ENCODE measurements at places on chromosomes 3 and 15.

GRCh38 chr3:126620738-126621137 is 34.2 kb downstream of the TXNRD3 start:
- no peak for DNase-seq

DNA sequence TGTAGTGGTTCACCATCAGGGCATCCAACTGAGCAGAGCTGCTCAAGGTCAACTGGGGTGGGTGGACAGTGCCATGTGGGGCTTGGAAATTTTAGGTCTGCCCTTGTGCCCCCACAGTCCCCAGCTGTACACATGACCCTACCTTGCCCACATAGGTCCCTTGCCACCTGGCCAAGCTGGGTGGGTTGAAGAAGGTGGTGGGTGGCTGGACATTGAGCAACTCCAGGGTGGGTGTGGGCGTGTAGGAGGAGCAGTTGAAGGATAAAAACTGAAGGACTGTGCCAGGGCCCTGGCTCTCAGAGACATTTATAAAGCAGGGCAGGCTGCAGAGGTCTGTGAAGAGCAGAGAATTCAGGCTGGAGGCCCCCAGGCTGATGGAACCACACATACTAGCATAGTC is 568 bp downstream of the CDHR4 start:
- DNase-seq: no peak

GRCh38 chr15:96553931-96554330 is 223.4 kb downstream of the NR2F2 start:
- no peak for DNase-seq

DNA sequence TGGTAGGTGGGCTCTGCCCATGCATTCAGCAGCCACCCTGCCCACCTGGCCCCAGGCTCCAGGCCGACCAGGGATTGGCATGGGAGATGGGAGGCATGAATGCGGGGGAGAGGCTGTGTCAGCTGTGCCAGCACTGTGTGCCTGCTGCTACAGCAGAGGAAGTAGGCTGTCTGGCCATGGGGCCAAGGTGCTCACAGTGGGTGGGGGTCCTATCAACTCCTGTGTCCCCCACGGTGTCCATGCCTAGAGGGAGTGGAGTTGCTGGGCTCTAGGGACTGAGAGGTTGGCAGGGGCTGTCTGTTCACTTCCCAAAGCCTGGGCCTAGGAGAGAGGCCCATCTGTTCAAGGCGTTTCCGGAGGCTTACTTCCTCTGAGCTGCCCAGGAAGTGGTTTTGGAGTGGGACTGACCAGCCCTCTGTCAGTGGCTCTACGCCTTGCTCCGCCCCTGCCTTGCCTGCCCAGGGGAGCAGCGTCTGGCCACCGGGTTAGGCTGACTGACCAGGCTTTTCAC is 5.8 kb downstream of the PRKCD start:
- peak; percentile 22 for DNase-seq

DNA sequence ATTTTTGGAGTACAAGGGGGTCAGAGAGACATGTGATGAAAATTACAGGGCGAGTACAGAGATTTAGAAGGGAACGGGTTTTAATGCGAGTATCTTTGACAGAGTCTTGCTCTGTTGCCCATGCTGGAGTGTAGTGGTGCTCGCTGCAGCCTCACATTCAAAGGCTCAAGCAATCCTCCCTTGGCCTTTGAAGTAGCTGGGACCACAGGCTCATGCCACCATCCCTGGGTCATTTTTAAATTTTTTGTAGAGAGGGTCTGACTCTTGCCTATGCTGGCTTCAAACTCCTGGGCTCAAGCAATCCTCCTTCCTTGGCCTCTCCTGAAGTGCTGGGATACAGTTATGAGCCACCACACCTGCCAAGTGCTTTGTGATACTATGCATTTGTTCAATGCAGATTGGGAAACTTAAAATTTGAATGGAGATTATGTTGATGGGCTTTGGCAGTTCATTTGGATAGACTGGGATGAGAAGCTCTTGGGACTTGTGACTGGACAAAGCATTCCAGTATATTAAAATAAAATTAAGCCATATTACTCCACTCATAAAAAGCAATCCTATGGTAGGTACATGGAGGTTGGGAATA is 4.0 kb upstream of the LMLN start:
- no peak for DNase-seq

DNA sequence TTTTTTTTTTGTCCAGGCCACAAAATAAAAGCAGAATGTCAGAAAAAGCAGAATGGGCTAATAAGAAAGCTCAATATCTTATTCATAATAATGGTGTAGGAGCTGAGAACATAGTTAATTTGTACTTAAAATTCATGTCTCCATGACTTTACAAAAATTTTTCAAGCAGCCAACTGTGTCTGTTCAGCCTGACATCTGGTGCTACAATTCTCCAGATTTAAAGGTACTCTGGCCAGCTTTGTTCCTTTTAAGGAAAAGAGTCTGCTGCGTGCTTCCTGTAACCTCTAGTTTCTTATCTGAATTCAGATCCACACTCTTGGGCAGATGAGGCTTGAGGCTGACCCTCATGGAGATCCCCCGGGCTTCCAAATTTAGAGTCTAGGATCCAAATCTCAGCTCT is 8.7 kb upstream of the RFX7 start:
- DNase-seq: no peak

GRCh38 chr15:57133127-57133968 is 214.9 kb downstream of the TCF12 start:
- peak; percentile 39 for DNase-seq

- DNase-seq: no peak
These were observed 5.9 kb downstream of the ATP8B4 start for GRCh38 chr15:50113187-50113505.

DNA sequence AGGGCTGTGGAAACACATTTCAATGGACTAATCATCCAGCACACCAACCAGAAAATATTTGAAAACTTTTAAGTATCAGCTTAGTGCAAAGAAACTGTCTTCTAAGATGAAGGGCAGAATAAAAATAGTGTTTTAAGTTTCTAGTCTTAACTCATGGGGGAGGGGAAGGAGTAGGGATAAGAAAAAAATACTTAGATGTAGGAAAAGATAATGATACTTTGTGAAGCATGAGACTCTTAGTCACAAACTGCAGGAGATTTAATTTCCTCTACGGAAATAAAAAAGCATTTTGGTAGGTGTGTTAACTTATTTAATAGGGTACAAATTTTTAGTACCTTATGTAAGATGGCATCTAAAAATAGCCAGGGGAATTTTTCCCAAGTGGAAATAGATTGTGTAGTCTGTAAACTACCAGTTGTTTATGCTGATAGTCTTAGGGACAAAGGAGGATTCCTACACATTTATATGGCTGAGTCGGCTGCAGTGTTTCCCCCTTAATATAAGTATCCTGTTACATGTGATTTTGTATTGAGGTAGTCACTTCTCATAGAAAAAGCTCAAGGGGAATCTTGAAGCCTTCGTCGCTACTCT is 78.2 kb upstream of the GBE1 start:
- no peak for DNase-seq

GRCh38 chr3:141514382-141514781 is 27.6 kb downstream of the RASA2 start:
- DNase-seq: no peak

- no peak for DNase-seq
These were observed 90.8 kb downstream of the DPH6 start for GRCh38 chr15:35455201-35455600.

GRCh38 chr15:29736744-29737020 is 85.6 kb downstream of the TJP1 start:
- DNase-seq: no peak

DNA sequence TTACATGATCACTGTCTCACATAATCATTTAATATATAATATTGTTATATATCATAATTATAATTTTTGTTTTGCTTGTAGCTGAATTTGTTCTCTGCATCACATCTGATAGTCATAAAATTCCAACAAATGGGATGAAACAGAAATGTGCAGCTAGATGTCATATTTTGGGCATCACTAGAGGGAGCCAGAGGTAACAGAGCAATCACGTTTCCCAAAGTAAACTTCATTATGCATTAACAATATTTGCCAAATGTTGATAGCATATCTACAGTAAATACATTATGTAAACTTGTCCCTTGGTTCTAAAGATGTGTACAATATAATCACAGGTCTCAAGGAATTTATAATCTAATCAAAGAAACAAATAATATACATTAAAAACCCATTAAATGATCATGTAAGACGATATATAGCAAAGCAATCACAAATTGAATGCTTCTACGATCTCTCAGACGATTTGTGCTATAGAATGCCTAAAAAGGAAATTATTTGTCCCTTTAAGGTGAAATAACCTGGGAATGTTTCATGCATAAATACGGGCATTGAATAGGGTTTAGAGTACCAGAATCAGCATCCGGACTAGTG is 234.2 kb upstream of the MCTP2 start:
- DNase-seq: no peak

DNA sequence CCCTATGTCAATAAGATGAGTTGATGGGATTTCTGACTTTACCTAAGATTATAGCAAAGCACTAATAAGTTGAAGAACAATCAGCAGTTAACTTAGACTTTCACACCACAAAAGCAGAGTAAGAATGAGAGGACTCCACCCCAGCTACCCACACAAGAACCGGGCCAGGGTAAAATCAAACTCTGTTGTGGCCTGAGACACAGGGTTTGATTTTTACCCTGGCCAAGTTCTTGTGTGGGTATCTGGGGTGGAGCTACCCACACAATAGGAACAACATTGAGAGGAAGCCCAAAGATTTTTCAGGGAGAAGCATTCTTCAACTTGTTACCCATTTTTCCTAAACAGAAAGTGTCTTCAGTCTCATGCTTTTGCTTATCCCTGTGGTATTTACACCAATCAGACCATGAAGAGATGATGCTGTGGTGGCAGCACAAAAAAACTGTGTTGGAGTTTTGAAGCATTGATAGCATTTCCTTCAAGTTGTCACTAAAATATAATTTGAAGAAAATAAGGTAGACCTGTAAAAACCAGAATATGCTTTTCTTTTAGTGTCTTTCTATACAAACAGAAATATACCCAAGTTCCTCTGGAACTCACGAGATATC is 25.6 kb downstream of the CPOX start:
- DNase-seq: no peak

GRCh38 chr15:68909601-68910100 is 20.7 kb upstream of the SPESP1 start:
- no peak for DNase-seq

GRCh38 chr15:76776480-76776879 is 128.7 kb downstream of the SCAPER start:
- DNase-seq: no peak

- DNase-seq: no peak
These were observed 32.7 kb downstream of the USF3 start for GRCh38 chr3:113663761-113664160.

GRCh38 chr3:118556983-118557382 is 477.7 kb downstream of the IGSF11 start:
- no peak for DNase-seq

DNA sequence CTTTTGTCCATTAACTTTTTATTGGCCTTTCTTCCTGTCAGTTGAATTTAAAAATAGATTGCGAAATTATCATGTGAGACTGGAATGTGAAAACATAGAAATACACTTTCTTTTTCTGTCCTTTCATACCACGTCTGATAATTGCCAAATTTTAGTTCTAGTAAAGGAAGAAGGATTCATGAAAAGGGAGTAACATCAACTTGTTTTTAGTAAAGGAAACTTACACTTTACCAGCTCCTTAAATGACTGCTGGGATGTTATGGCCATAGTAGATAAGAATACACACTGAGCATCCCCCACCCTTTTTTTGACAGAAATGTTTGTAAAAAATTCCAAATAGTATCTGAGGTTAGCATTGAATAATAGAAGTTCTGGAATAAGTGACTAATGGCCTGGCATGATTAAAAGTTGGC is 137.9 kb downstream of the NEO1 start:
- DNase-seq: no peak

DNA sequence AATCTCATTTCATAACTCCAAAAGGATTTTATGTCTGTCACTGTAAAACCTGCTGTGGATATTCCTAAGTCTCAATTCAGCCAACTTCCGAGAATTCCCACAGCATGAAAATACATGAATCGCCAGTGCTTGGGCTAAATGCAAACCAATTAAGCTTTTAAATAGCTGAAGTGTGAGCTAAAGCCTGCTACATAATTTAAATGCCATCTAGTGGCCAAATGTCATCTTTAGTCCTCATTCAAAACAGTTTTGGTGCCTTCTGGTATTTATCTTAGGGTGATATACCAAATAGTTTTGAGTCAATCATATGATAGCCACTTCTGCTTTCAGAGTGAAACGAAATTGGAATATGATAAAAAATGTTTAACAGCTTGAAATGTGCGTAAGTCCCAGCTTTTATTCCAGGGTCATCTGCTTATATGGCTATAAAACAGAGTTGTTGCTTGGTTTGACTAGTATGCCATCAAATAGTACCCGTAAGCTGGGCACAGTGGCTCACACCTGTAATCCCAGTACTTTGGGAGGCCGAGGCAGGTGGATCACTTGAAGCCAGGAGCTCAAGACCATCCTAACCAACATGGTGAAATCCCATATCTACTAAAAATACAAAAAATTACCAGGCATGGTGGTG is 41.8 kb upstream of the CCNL1 start:
- DNase-seq: no peak

DNA sequence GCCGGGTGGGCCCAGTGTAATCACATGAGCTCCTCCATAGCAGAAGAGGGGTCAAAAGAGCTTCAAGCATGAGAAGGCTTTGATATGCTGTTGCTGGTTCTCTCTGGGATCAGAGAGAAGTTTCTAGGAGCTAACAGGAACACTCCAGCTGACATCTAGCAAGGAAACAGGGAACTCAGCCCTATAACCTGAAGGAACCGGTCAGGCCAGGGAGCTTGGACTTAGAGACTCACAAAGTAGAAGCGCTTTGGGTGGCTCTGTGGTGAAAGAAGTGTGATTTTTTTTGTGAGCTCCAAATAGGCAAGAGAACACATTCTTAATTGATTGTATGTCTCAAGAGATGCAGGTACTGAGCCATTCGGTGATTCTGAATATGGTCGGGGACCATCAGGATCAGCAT is 26.2 kb upstream of the EPHB1 start:
- DNase-seq: no peak

DNA sequence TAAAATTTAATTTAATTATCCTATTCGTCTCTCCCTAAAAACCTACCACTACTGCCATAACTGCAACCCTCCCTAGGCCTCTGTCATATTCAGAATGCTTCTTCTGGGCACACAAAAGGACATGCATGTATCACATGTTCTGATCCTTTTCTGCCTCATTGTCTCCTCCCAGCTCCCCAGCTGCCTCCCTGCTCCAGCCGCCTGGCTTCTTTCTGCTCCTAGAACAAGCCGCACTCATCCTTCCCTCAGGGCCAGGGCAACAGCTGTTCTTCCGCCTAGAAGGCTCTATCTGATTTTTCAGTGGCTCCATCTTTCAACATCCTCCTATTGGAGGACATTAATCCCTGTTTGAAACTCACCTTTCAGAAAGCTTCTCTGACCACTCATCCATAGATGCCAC is 38.6 kb downstream of the TMED3 start:
- no peak for DNase-seq

GRCh38 chr15:81106560-81106959 is 27.5 kb upstream of the CFAP161 start:
- peak; percentile 12 for DNase-seq

GRCh38 chr15:67296188-67296587 is 41.6 kb downstream of the IQCH start:
- DNase-seq: no peak

GRCh38 chr3:50372349-50372748 is 13.0 kb upstream of the TMEM115 start:
- no peak for DNase-seq
